Aorta (tissue), 5 donors: ENCODE measurements at places on chromosomes 7 and 10. TPM values are rescaled to one million over a fixed set of nuclear protein-coding genes. Genes with fewer than 3 reads are reported as not detected.

GRCh38 chr7:101731502-101732084 lies 85.8 kb upstream of the CUX1 start:
- DNase-seq = no peak

The WAC gene
- total RNA-seq = 121 TPM

DNA sequence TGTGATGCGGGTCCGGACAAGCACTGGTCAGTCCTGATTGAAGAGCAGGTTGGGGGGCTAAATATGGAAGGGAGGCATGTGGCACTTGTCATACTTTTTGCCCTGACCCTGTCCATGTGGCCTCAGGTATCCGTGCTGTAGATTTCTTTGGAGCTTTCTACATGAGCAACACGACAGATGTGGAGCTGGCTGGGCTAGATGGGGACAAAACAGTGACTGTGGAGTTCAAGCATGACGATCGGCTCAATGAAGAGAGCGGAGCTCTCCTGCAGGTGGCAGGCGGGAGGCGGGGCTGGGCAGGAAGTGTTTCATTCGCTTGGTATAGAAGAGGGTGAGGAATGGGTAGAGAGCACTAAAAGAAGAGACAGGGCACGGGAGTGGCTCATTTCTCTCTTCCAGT lies 13.0 kb upstream of the CHCHD1 start:
- DNase-seq = no peak

- peak; percentile 55 for DNase-seq
These were observed 820.6 kb downstream of the LRMDA start for GRCh38 chr10:76251841-76252671.

- DNase-seq = peak; percentile 81
These were observed 679 bp downstream of the ARF5 start for GRCh38 chr7:127588697-127589482.

DNA sequence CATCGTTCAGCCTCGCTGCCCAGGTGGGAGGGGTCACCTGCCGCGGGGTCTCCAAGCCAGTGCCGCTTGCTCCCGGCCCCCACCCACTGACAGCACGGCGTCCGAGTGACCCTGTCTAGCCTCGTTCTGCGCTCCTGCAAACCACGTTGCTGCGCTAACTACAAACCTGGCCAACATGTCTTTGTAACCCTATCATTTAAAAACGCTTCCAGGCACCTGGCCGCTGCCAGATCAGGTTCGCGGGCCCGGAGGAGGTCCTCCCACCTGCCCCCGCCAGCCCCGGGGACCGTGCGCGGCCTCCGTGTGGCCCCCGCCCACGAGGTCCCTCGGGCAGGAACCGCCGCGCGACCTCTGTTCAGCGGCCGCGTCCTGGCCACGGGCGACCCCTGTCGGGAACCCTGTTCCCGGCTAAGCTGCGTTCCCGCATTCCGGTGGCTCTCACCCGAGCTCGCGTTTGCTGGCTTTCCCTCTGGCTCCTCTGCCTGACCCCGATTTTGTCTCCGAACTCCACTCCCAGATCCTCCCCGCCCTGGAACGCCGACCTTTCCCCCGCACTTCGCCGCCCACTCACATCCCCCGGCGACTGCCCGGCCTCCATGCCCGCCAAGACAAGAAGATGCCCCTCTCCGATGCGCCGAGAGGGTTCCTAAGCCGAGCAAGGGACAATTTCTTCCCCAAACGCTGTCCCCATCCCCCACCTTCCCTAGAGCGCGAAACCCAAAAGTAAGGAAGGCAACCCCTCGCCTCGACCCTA lies 2.4 kb downstream of the SFMBT2 start:
- peak; percentile 86 for DNase-seq

The IFIT1B gene
- total RNA-seq = 0.16 TPM

The LBX1 gene
- total RNA-seq = not detected

DNA sequence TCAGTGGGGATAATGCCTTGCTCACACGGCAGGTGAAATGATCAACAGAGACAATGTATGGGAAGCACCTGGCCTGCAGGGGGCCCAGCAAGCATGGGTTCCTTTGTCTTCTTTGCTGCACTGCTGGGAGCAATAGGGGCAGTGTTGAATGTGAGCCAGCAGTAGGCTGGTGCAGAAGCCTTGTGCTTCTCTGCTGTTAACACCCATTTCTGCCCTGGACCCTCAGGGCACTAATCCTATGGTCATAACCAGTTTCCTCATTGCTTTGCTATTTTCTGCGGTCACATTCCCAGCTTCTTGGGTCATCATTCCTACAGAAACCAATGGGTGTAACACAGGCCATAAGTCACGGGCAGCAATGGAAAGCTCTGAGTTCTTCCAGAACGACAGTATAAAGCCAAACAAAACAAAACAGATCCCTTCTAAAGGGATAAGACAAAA lies 10.9 kb upstream of the LGI1 start:
- peak; percentile 61 for DNase-seq

The ENKUR gene
- total RNA-seq = 0.36 TPM

GRCh38 chr7:98988641-98989040 lies 110.3 kb downstream of the TRRAP start:
- no peak for DNase-seq

The PPP1R9A gene
- 12.0 TPM for total RNA-seq

DNA sequence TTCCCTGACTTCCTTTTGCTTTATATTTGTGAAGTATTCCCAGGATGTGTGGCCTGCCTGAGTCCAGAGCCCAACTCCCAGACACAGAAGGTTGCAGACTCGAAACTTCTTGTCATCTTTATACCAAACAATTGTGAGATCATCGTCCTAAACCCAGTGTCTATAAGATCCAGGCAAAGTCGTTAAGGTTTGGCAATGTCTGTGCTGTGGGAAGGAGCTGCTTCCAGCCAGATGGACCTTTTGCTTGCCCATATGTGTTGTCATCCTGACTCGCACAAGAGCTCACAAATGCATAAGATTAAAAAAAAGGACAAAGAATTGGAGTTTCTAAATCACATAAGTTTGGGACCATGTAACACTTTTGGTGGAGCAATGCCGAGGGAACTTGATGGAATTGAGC lies 37.0 kb downstream of the WNT2 start:
- DNase-seq = no peak
